ENCODE measurements at places on chromosomes 13 and 19. TPM values are rescaled to one million over a fixed set of nuclear protein-coding genes. Genes with fewer than 3 reads are reported as not detected.

The ZNF677 gene
- 6.1 TPM for total RNA-seq

The MYPOP gene
- 8.3 TPM for total RNA-seq

The BRME1 gene
- total RNA-seq = 10.5 TPM

The DPF1 gene
- not detected for total RNA-seq

The SLC15A1 gene
- total RNA-seq = not detected

The PCP2 gene
- total RNA-seq = 1.8 TPM
